ENCODE measurements at places on chromosomes 6 and 20. TPM values are rescaled to one million over a fixed set of nuclear protein-coding genes. Genes with fewer than 3 reads are reported as not detected.

DNA sequence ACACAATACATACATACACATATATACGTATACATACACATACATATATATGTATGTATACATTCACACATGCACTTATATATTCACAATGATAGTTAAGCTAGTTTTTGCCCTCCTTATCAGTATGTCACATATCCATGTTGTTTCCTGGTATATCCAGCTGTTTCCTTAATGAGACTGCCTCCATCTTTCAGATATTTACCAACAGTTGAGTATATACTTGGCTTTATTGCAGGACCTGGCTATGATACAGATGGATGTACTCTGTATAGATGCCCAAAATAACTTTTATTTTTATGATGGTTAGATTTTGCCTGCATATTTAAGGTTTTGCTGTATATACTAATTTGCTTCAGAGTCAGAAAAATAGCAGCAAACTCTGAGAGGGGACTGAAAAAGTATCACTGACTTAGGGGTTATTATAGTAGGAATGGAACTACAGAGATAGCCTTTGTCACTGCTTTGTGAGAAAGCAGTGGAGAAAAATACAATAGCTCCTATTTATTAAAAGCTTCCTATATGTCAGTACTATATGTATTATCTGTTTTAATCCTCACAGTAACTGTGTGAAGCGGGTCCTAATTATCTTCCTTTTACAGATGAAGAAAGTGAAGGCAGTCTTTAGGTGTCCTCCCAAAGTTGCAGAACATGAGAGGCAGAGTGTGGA, 35.5 kb downstream of the CARMIL1 start:
- peaks cover 24% of the 10 kb centered on the region for H3K4me1 ChIP-seq
- no peak overlapping the region for H3K27ac ChIP-seq
- H3K27me3 ChIP-seq: no peaks in the 10 kb centered on the region
- H3K36me3 ChIP-seq: no peaks in the 10 kb centered on the region

- H3K36me3 ChIP-seq: no peaks in the 10 kb centered on the region
- no peak for DNase-seq
- no peak overlapping the region for H3K4me3 ChIP-seq
- H3K27me3 ChIP-seq: no peaks in the 10 kb centered on the region
Measured at GRCh38 chr20:52780462-52780861, 191.7 kb upstream of the TSHZ2 start.

- no peak for DNase-seq
- peaks cover 3% of the 10 kb centered on the region for H3K4me1 ChIP-seq
- peaks cover 14% of the 10 kb centered on the region for H3K27me3 ChIP-seq
- H3K36me3 ChIP-seq: no peaks in the 10 kb centered on the region
Measured at GRCh38 chr20:9831032-9831431, 7.8 kb downstream of the PAK5 start.

DNA sequence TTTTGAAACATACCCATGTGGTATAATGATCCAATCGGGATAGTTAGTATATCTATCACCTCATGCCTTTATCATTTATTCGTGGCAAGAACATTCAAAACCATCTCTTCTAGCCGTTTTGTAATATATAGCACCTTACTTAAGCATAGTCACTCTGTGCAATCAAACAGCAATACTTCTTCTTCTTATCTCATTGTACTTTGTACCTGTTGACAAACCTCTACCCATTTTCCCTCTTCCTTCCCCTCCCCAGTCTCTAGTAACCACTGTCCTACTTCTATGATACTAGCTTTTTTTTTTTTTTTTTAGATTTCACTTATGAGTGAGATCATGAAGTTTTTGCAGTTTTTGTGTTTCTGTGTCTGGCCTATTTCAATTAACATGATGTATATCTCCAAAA, 296.7 kb downstream of the EYS start:
- H3K4me3 ChIP-seq: no peak overlapping the region
- no peaks in the 10 kb centered on the region for H3K36me3 ChIP-seq
- no peak for DNase-seq
- H3K27me3 ChIP-seq: no peaks in the 10 kb centered on the region
- H3K27ac ChIP-seq: no peak overlapping the region
- no peaks in the 10 kb centered on the region for H3K4me1 ChIP-seq

- no peaks in the 10 kb centered on the region for H3K27me3 ChIP-seq
- no peaks in the 10 kb centered on the region for H3K4me1 ChIP-seq
- H3K27ac ChIP-seq: no peak overlapping the region
Measured at GRCh38 chr6:136599329-136600011, 49.2 kb upstream of the MAP7 start.

DNA sequence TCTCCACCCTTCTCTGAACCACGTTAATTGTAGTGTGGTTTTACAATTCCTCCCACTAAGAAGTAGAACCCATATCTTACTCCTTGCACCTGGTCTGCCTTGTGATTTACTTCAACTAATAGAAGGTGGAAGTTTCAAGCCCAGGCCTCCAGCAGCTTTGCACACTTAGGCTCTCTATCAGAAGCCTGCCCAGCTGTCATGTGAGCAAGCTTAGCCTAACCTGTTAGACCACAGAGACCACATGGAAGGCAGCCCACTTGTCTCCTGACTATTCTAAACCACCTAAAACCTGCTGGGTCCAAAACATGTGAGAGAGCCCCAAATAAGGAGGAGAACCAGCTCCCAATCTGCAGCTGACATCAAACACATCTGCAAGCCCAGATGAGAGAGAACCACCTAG, 127.6 kb upstream of the BTBD3 start:
- H3K4me3 ChIP-seq: no peak overlapping the region
- no peaks in the 10 kb centered on the region for H3K27me3 ChIP-seq
- no peaks in the 10 kb centered on the region for H3K36me3 ChIP-seq
- no peak for DNase-seq

- no peak overlapping the region for H3K4me3 ChIP-seq
- no peaks in the 10 kb centered on the region for H3K27me3 ChIP-seq
- DNase-seq: peak; percentile 80
- H3K36me3 ChIP-seq: no peaks in the 10 kb centered on the region
- no peaks in the 10 kb centered on the region for H3K4me1 ChIP-seq
Measured at GRCh38 chr6:34074064-34074742, 71.7 kb downstream of the GRM4 start.

DNA sequence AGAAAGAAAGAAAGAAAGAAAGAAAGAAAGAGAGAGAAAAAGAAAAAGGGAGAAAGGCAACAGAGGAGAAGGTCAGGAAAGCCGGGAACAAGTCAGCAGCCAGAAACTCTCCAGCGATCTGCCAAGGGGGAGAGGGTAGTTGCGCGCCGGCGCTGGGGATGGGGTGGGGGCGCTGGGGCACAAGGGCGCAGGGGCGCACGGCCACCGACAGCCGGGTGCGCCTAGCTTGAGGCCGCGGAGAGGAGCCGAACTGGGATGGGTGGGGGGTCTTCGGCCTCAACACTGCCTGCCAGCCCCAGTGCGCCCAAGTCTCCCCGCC, 533 bp upstream of the RSPO3 start:
- no peaks in the 10 kb centered on the region for H3K36me3 ChIP-seq
- no peak for DNase-seq
- H3K4me1 ChIP-seq: peaks cover 9% of the 10 kb centered on the region
- no peak overlapping the region for H3K27ac ChIP-seq
- peaks cover 84% of the 10 kb centered on the region for H3K27me3 ChIP-seq

GJA10 gene
- total RNA-seq: 0.42 TPM

SLC22A2 gene
- total RNA-seq: 0.64 TPM

ADRM1 gene
- total RNA-seq: 47.3 TPM
